ENCODE measurements at places on chromosomes 7 and 10.

GRCh38 chr10:85606401-85606800, 760.2 kb downstream of the GRID1 start:
- DNase-seq: no peak

- no peak for DNase-seq
Observed at GRCh38 chr7:45919231-45919784, 1.8 kb downstream of the IGFBP3 start.

DNA sequence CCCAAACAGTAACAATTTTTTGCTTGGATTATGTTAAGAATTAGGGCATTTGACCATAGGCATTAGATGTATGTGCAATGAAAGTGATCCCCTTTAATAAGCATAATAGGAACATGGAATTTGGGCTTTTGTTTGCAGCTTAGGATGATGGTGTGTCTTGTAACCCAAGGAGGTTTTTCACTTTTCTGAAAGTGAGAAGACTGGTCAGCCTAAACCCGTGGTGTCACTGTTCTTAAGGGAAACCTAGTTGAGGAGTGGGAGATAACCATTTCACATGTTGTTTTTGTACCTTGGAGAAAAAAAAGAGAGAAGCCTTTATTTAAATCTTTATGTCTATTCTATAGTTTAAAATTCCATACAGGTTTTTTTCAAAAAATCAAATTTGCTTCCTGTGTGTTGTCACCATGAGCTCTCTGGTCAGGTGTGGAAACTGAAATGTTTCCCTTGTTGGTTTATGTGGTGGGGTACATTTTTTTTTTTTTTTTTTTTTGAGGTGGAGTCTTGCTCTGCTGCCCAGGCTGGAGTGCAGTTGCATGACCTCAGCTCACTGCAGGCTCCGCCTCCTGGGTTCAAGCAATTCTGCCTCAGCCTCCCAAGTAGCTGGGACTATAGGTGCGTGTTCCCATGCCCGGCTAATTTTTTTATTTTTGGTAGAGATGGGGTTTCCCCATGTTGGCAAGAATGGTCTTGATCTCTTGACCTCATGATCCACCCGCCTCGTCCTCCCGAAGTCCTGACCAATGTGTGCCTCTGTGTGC, 7.7 kb downstream of the CCM2 start:
- no peak for DNase-seq

GRCh38 chr10:3955955-3956617, 171.1 kb upstream of the KLF6 start:
- no peak for DNase-seq

DNA sequence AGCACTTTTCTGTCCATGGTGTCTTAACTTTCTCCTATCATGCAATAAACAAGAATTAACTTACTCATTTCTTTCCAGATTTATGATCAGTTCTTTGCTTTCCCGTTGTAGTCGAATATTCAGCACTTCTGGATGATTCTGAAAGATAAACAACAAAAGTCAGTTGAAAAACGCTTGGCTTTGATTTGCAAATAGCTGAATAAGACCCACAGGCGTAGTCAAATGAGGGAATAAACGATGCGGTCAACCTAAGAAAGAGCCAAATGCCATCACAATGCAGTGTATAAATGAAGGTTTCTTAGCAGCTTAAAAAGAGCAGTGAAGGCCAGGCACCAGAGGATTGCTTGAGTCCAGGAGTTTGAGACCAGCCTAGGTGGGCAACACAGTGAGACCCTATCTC, 109.4 kb downstream of the ADAM12 start:
- no peak for DNase-seq

GRCh38 chr7:19930851-19931250, 157.4 kb upstream of the TMEM196 start:
- no peak for DNase-seq

- DNase-seq: no peak
Observed at GRCh38 chr7:70520611-70521010, 611.3 kb upstream of the GALNT17 start.
